ENCODE measurements at places on chromosomes 1 and 21. TPM values are rescaled to one million over a fixed set of nuclear protein-coding genes. Genes with fewer than 3 reads are reported as not detected.

Gene DYNLT5
- 2.6 TPM for total RNA-seq

Gene CNIH3
- total RNA-seq, result 0.78 TPM

Gene TSSK3
- 2.4 TPM for total RNA-seq

Gene FCRL4
- not detected for total RNA-seq

DNA sequence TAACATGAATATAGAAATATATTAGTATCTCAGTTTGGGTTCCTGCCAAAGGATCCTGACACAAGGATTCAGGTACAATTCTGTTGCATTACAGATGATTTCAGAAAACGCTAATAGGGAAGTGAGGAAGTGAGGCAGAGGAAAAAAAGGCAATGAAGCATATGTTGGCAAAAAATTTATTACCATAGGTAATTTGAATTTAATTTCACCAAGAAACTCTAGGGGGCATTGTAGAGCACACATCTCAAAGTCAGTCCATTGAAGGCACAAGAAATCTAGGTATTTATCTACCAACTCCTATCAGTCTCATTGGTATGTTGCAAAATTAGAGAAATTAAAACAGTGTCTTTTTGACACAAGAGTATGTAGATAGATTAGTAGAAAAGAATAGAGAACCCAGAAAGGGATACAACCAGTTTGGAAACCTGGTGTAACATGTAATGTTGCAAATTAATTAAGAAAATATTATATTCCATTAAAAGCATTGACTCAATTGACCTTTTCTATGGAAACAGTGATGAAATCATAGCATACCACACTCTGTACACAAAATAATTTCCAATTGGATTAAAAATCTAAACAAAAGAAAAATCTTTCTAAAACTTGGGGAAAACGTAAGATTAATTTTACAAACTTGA, 104.9 kb upstream of the SNX7 start:
- H3K27ac ChIP-seq, result no peak overlapping the region
- no peak overlapping the region for H3K4me3 ChIP-seq
- H3K27me3 ChIP-seq, result no peaks in the 10 kb centered on the region
- no peak for DNase-seq
- H3K36me3 ChIP-seq, result no peaks in the 10 kb centered on the region

DNA sequence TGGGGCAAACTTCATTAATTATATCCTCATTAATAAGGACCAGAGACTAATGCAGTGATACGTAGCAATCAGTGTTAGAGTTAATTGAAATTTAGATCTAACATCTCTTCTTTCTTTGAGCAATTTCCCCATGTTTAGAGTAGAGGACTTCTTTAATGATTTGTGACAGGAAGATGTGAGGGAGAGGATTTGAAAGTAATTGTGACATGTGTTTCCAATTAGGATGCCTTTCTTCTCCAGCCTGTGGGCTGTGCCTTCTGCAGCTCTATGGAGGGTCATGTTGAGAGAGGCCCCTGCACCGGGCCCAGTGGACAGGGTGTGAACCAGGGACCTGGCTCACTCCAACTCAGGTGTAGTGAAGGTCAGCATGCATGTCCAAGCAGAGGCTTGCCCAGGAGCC, 103.0 kb downstream of the GREM2 start:
- no peaks in the 10 kb centered on the region for H3K27me3 ChIP-seq
- no peak overlapping the region for H3K4me3 ChIP-seq
- no peak for DNase-seq
- H3K36me3 ChIP-seq, result no peaks in the 10 kb centered on the region
- no peak overlapping the region for H3K27ac ChIP-seq

DNA sequence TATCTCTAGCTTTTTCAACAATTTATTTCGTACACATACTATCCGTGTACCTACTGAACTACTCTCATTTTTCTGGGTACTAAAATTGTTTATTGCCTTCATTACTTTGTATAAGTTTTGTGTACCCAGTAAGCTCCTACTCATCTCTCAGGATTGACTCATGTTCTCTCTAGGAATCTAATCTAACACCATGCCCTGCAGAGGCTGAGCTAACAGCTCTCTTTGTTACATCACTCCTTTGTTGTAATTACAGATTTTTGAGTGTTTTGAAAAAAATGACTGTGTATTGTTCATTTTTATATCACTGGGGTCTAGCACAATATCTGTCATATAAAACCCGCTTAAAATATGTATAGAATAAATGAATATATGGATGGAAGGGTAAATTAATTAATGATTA, 167.1 kb downstream of the ATP6V1G3 start:
- no peaks in the 10 kb centered on the region for H3K4me1 ChIP-seq
- no peaks in the 10 kb centered on the region for H3K27me3 ChIP-seq
- H3K36me3 ChIP-seq, result no peaks in the 10 kb centered on the region

- no peak for DNase-seq
- no peaks in the 10 kb centered on the region for H3K36me3 ChIP-seq
- no peaks in the 10 kb centered on the region for H3K27me3 ChIP-seq
- H3K27ac ChIP-seq, result no peak overlapping the region
- H3K4me1 ChIP-seq, result no peaks in the 10 kb centered on the region
Observed at GRCh38 chr1:115116512-115116911, 27.2 kb upstream of the TSPAN2 start.

- no peak overlapping the region for H3K27ac ChIP-seq
- H3K4me1 ChIP-seq, result no peaks in the 10 kb centered on the region
- DNase-seq, result no peak
- no peaks in the 10 kb centered on the region for H3K36me3 ChIP-seq
- H3K4me3 ChIP-seq, result no peak overlapping the region
- H3K27me3 ChIP-seq, result no peaks in the 10 kb centered on the region
Observed at GRCh38 chr1:84774669-84775534, 84.6 kb upstream of the SSX2IP start.

Measured in adrenal gland (tissue), 19 donors.